ENCODE measurements at places on chromosomes 3 and 15.

DNA sequence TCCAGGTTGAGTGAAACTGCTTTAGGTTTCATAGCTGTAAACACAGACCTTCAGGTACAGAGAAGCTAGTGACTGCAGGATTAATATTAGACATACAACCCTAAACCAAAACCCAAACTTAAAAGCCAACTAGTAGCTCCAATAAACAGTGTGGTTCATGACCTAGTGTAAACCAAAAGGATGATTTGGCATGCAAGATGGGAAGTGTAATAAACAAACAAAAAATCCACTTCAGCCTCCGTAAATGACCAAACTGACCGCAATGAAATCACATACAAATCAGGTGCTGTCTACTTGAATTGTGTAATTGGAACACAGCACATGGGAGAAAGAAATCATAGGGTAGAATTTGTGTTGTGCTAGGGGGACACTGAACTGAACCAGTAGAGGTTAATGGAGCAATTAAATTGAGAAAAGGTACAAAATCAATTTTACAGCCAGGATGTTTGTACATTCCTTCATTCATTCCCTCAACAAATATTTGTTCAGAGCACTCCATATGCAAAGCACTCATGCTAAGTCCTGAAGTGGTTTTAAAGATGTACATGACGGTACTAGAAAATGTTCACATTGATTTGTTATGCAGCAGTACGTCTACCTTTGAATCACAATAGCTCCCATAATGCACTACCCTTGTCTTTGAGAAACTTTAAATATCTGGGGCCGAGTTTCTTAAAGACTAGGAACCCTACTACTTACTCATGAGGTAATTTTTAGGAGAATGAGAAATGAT lies 21.4 kb upstream of the CHST2 start:
- no peak for DNase-seq

DNA sequence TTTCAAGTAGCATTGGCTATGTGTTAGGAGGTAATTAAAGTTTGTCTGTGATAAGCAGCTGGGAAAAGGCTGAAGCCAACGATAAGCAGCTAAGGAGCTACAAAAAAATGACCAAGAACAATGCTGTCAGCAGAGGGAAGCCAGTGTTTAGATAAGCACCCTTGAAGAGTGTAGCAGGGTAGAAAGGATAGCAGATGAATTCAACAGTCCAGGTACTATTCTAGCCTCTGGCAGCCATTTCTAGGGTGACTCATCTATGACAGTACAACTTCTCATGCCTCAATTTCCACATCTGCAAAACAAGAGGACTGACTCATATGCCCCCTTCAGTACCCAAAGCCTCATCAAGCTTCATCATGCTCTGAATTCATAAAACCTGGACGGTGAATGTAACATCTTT lies 617.6 kb upstream of the UBE2E2 start:
- DNase-seq = no peak

DNA sequence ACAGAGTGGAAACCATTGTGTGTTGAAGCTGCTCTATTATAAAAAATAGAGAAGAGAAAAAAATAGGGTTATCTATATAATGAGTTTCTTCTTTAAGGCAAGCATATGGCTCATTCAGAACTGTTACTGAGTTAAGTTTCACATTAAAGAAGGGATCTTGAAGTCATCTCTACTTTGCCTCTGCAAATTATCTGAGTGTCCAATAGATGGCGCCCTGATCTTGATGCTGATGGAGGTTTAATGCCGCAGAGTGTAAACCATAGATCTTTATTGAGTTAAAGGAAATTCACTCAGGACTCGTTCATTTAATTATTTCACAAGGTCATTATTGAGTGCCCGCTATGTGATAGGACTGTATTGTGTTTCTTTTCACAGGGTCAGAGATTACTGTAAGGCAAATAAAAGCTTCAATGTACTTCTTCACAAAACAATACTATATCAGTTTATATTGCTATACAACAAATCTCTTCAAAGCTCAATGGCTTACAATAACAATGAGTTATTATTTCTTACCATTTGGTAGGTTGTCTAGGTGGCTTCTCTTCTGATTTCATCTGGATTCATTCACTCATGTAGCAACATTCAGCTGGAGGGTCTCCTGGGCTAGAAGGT lies 171.4 kb downstream of the NSUN3 start:
- no peak for DNase-seq

- no peak for DNase-seq
Observed at GRCh38 chr3:17583530-17583929, 158.9 kb downstream of the TBC1D5 start.

- no peak for DNase-seq
Observed at GRCh38 chr3:169186596-169186995, 476.9 kb downstream of the MECOM start.

GRCh38 chr15:33963831-33964664 lies 4.2 kb upstream of the CHRM5 start:
- no peak for DNase-seq

DNA sequence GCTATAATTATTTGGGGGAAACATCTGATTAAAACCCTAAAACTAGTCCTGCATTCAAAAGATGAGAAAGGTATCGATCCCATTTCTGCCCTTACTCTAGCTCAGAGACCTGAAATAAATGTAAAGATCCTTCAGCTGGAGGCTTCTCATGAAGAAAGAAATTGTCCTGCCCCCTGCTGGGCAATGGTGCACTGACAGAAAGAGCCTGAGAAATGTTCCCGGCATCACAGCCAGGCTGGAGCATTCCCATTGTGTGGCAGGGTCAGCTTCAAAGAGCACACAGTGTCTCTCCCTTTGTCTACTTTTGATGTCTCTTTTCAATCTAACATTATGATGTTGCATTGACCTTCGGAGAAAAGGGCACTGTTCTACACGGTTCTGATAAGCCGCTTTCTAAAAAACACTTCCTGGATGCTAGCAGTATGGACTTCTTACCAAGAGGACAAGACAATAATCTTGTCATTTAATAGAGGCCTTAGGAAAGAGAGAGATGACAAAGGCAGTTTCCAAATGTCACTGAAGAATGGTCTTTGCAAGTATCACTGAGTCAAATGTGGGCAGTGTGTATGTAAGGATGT lies 287.5 kb downstream of the MAGI1 start:
- DNase-seq = no peak

DNA sequence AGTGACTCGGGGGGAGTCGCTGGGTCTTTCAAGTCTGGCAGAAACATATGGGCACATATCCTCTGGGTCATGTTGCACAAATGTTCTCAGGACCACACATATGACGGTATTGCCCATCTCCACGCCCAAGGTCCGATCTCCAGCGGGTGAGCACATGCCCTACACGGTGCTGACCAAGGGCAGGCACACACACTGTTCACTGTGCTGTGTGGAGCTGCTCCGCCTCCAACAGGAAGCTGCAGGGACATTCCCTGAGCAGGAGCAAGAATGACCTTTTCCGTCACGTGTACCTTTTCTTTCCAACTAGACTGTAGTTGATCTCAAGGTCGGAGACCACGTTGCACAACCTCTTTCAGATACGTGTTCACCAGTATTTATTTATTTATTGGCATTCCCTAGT lies 41.7 kb upstream of the B3GNT5 start:
- DNase-seq = no peak

DNA sequence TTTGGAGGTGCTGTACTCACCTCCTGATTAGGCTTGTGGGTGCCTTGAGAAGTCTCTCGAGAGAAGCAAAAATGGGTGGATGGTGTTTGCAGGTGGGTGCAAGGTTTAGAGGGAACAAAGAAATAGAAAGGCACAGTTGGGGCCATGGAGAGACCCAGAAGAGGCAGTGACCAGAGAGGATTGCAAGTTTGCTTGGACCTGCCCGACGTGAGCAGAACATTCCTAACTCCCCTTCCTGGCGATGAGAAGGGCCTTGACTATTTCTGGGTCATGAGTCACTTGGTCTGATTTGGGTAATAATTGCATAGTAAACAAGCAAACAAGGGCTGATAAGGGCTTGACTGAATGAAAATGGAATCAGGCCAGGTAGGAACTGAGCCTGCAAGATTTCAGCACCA lies 7.0 kb upstream of the CTSH start:
- no peak for DNase-seq

DNA sequence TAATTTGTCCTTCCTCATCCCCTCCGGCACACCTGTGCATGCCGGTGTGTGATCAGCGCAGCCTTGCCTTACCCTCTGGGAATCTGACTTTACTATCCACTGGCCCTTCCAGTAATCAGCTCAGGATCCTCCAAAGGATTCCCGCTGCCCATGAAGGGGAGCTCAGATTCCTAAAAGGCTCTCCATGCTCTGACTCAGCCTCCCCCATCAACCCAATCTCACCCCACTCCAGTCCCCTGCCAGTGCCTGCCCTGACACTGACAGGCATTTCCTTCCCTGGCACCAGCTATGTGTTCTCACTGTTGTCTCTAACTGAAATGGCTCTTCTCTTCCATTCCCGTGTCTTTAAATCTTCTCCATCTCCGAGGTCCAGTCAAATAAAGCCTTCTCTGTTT lies 7.3 kb upstream of the BCL2A1 start:
- no peak for DNase-seq

DNA sequence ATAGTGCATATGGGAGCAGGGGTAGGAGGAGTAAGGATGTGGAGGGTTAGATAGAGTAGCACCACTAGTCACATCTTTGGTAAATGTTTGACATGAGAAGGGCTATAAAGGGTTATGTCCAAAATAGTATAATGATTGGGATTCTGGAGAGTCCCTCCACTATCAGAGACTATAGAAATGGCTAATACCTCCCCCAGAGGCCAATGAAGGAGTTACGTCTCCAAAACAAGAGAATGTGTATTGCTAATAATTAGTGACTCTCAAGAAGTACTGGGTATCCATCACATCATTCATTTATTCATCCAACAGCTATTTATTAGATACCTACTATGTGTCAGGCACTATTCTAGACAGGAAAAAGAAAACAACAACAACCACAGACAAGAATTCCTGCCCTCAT lies 203.7 kb upstream of the UMPS start:
- no peak for DNase-seq

DNA sequence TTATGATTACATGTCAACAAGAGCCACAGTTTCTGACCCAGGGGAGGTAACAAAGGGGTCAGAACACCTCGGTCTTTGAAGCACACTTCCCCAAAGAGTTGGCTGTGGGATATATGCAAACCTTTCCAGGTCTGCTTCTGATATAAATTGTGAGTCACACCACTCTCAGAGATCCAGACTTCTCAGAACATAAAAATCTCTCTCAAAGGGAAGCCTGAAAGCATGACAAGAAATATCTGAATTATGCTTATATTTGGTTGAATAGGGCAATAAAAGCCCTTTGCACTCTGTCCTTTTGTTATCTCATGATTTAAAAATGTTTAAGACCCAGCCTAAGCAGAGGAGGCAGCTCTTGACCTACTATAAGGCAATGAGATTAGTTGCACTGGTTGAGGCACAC lies 56.8 kb downstream of the MYH15 start:
- no peak for DNase-seq

DNA sequence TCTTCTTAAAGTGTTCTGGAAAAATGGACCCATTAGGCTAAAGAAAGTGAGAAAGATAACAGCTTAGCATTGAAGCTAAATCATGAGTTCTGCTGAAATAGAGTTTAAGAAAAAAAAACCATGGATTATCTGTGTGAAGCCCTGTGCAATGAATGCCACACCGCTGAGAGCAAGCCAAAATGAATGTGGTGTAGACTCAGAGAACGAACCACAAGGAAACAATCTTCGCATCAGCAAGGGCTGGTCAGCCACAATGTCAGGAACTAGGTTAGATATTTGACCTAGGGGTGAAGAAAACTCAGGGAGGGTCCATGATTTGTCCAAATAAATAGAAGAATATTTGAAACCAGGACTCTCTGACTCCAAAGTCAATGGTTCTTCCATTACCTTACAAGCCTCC lies 91.4 kb upstream of the MEX3B start:
- DNase-seq = no peak

DNA sequence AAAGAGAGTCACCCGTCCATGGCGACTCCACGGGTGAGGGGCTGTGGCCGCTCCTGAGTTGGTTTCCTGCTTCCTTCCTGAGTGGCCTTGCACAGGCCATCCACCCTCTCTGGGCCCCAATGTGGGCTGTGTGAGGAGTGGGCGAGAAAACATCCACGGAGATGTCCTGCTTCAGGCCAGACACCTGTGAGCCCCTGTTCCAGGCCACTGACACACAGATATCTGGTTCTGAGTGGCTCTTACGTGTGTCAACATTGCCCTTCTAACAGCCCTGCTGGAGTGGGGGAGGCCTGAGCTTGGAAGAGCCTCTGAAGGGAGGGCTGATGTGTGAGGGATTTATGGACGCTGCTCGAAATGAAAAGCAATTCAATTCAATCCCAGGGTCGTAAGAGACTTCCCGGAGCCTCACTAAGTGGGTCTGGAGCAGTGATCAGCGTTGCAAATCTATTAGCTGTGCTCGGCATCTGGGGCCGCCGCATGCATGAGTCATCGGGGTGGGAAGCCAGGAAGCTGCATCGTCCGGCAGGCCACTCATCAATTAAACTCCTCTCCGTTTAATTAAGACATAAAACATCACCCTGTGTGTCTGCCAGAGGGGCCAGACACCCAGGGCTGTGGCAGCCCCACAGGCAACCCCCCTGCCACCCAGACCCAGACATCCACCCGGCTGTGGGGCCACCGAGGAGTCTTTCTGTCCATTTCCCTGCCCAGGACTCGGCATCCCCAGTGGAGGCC lies 20.0 kb upstream of the PRR23E start:
- no peak for DNase-seq

- no peak for DNase-seq
Observed at GRCh38 chr15:45555934-45556608, 31.1 kb upstream of the BLOC1S6 start.

GRCh38 chr15:66968806-66969596 lies 96.4 kb upstream of the SMAD3 start:
- no peak for DNase-seq

DNA sequence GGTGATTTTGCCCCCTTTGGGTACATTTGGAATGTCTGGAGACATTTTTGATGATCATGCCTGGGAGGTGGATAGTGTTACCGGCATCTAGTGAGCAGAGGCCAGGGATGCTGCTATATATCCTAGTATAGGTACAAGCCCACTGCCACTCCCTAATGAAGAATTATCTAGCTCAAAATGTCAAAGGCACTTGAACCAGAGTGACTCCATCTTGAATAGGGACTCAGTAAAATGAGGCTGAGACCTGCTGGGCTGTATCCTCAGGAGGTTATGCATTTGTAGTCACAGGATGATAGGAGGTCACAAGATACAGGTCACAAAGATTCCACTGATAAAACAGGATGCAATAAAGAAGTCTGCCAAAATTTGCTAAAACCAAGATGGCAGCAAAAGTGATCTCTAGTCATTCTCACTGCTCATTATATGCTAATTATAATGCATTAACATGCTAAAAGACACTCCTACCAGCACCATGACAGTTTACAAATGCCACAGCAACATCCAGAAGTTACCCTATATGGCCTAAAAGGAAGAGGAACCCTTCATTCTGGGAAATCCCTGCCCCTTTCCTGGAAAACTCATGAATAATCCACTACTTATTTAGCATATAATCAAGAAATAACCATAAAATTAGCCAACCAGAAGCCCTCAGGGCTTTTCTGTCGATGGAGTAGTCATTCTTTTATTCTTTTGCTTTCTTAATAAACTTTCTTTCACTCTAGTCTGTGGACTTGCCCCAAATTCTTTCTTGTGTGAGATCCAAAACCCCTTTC lies 40.0 kb upstream of the FAM3D start:
- no peak for DNase-seq

Measured in amygdala (tissue), 56 donors.